ENCODE measurements at places on chromosomes 6 and 20.

DNA sequence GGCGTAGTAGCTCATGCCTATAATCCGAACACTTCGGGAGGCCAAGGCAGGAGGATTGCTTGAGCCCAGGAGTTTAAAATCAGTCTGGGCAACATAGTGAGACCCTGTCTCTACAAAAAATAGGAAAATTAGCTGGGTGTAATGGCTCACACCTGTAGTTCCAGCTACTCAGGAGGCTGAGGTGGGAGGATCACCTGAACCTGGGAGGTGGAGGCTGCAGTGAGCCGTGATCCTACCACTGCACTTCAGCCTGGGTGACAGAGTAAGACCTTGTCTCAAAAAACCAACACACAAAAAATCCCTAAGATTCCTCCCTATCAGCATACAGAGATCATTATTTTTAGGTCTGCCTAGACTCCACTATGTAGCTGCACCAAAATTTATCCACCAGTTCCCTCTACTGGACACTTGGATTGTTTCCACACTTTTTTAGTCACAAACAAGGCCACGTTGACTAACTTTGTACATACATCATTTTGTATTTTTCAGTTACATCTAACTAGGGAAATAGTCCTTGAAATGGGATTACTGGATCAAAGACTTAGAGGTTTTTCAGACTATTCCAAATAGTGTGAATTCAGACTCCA lies 3.6 kb upstream of the PHF1 start:
- DNase-seq: no peak

DNA sequence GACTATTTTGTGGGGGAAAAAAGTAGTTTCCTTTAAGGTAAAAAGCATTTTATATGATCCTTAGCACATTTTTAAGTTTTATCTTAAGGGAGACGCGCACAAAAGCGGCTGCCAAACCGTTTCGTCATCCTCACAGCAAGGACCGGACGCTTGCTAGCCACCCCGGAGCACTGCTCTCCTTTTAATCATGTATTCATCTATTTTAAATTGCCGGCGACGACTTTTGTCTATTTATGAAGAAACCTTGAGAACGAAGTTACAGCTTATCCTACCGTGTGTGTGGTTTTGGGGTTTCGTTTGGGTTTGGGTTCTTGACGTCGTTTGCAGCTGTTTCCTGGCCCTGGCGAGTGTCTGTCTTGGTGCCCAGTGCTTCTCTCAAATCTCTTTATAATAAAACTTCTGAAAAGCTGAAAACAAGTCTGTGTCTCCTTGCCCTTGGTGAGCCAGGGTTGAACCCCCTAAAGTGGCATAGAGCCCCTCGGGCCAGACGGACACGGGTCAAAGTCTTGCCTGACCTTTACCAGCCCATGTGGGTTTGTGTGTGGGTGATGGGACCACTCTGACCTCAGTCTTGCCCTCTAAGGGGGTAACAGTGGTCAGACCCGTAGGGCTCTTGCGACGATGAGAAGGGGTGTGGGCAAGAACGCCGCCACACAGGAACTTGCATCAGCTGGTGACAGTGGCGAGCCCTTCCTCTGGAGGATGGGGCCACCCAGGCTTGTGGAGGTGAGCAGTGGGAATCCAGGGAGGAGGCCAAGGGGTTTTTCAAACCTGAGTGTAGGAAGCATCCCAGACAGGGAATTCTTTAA lies 117.6 kb downstream of the JPH2 start:
- DNase-seq: no peak

- DNase-seq: no peak
Observed at GRCh38 chr20:59745716-59746115, 141.4 kb downstream of the PHACTR3 start.

DNA sequence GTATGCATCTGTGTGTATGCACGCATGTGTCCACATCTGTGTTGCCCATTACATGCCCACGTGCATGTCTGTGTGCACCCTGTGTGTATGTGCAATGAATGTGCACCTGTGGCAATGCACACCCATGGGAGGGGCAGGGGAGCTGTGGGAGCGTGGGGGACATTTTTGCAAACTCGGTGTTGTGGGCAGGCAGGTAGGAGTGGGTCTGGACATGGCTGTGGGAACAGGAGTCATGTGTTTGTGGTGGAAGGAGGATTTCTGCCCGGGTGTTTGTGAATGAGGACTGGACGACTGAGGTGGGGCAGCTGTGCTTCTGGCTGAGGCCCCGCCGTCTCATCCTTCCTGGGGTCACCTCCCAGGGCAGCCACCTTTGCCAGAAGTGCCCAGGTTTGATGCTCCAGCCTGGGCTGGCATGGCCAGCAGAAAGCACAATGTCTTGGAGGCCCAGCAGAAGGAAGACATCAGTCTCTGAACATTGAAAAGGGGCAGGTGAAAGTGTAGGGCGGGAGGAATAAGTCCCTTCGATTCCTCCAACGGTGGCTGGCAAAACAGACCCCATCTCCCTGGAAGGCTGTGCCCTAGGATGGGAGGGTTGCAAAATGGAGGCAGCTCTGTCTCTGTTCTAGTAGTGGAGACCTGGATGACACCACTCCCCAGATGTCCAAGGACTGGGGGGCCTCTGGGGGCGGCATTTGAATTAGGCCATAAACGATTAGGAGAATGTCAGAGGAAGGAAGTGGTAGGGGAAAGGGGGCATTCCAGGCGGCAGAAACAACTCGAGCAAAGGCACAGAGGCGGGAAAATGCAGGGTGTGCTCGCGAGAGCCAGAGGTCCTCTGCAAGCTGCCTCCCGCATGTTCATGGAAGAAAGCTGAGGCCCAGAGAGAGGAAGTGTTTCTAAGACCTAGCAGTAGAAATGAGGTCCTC lies 19.1 kb upstream of the ARMC12 start:
- DNase-seq: no peak
